Stimulated activated CD8-positive, alpha-beta memory T cell treated with anti-CD3 and anti-CD28 coated beads, Interleukin-12 subunit alpha, Interleukin-12 subunit beta, amount 100 ng/mL, for 4 hours (primary cell): ENCODE measurements at places on chromosomes 3 and 15.
A peak's percentile ranks its signal among the peaks of the same experiment; 100 is the strongest.

DNA sequence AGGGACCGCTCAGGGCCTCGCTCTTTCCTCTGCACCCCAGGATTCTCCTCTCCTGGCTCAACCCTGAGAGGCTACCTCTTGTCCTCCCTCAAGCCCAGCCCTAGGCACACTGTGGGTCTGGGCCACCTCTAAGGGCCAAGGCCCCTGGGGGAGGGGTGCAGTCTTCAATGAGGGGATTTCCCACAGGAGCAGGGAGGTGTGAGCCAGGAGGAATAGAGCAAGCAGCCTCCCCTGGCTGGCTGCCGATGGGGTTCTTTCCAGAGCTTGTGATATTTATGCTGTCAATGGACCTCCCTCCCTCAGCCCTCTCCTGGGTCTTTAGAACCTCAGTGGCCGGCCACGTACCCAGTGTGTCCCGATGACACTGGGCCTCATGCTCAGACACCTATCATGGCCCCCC is 99.5 kb upstream of the RPL32 start:
- DNase-seq: no peak

GRCh38 chr3:30199096-30199759 is 407.2 kb upstream of the TGFBR2 start:
- DNase-seq: peak; percentile 23

DNA sequence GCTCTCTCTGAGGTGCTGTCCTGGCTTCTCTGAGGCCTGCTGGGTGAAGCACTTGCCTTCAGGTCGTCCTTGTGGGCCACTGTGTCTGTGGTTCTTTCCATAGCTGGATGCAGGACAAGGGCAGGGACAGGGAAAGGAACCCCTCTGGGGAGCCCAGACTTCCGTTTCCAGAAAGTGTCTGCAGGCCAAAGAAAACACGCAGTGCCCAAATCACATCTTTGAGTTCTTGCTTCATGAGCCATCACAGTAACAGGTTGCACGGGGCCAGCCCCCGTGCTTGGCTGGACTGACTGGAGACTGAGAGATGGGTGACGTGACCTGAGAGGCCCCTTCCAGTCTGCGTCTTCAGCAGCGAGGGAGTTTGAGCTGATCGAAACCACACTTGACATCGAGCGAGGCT is 115.8 kb downstream of the GABRG3 start:
- DNase-seq: no peak

DNA sequence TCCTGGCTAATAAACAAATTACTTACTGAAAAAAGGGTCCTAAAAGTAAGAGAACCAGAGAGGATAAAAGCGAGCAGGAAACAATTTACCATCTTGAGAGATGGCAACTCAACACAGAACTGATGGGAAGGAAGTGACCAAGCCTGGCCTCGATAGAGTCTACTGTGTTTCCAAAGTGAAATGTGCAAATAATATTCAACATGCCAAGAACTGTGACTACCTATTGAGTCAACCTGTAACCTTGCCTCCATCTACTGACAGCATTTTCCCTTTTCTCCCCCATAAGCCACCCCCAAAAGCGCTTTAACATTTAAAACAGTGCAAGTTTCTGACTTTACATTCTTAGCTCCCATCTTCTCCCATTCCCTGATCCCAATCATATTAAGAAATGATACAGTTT is 75.4 kb upstream of the PSMD6 start:
- DNase-seq: no peak

- no peak for DNase-seq
Observed at GRCh38 chr3:197490098-197491058, 65.4 kb downstream of the BDH1 start.
